ENCODE measurements at places on chromosomes 16 and 17.
A peak's percentile ranks its signal among the peaks of the same experiment; 100 is the strongest.

DNA sequence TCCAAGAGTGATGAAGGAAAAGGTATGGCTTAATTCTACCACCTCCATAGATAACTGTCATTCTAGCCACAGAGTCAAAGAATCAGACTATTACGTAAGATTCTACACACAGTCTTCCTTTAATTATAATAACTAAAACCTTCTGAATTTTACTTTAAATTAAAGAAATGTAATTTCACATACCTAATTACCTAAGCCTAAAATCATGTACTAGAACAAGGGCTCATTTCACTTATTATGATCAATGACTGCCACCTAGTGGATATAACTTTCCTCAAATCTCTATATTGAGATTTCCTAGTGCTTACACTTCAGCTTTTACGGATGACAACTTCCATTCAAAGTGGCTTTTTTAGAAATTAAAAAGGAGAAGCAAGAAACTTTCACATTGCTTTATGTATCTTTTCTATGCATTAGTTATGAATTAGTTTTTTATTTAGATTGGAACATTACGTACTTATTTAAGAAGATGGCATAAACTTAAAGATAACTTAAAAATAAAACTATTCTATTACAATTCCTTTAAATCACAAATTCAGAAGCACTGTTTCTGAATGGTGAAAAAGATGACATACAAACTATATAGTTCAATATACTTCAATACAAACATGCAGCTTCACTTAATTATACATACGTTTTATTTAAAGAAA, 18.2 kb upstream of the ABCA10 start:
- peak; percentile 22 for DNase-seq

GRCh38 chr17:33079201-33079600, 87.6 kb downstream of the SPACA3 start:
- DNase-seq = no peak

DNA sequence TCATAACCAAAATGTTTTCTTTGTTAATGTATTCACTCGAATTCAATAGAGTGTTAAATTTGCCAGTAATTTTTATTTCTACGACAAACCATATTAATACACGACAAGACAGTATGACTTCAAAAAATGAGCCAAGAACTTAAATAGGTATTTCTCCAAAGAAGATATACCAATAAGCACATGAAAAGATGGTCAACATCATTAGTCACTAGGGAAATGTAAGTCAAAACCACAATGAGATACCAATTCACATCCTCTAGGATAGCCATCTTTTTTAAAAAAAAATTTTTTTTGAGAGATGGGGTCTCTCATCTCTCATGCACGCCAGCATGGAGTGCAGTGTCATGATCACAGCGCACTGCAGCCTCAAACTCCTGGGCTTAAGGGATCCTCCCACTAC, 5.0 kb upstream of the MEIOC start:
- DNase-seq = no peak

GRCh38 chr16:10228779-10229178, 46.6 kb upstream of the GRIN2A start:
- no peak for DNase-seq

DNA sequence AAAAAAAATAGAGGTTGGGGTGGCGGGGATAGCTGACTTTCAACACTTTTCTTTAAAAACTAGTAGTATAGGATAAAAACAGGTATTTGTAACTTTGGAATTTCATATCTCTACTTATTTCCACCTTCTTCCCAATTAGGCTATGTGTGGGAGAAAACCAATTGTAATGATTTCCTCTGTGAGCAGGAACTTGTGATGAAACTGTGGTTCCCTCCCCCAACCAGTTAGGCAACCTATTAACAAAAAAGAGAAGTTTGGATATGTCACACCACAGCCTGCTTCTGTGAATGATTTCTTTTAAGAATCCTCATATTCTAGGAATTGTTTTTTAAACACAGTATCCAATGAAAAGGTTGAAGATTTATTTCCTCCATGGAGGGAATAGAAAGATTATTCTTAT, 1.9 kb downstream of the IGSF6 start:
- no peak for DNase-seq

GRCh38 chr17:62658136-62658920, 30.9 kb downstream of the MRC2 start:
- no peak for DNase-seq

DNA sequence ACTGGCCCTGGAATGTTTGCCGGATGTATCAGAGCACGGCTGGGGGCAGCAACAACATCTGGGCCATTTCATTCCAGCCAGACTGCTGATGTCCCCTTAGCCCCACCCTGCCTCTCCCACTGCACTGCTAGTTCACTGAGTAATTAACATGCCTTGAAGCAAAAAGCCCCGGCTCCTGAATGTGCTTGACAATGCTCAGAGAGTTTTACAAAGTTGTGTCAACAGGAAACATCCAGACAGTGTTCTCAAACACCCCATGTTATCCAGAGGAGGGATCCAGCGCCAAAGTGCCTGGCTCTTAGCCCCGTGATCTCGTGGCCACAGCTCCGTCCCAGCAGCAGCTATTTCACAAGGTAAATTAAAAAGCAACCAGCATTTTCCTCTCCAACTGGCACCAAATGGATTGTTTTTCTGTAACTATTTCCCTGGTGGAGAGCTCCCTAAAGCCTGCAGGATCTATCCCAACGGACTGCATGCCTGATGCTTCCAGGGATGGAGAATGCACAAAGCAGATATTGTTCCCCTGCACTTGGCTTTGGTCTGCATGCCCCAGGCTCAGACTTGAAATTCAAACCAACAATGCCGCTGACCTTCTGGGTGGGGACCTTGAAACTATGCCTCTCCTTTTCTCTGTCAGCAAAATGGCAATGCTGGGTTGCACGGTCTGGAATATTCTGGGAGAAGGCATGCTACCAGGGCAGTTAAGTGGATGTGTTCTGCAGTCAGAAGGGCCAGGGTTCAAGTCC, 115.6 kb upstream of the CDH5 start:
- DNase-seq = no peak

- DNase-seq = peak; percentile 57
These were observed 1.0 kb upstream of the SALL1 start for GRCh38 chr16:51151961-51152663.

DNA sequence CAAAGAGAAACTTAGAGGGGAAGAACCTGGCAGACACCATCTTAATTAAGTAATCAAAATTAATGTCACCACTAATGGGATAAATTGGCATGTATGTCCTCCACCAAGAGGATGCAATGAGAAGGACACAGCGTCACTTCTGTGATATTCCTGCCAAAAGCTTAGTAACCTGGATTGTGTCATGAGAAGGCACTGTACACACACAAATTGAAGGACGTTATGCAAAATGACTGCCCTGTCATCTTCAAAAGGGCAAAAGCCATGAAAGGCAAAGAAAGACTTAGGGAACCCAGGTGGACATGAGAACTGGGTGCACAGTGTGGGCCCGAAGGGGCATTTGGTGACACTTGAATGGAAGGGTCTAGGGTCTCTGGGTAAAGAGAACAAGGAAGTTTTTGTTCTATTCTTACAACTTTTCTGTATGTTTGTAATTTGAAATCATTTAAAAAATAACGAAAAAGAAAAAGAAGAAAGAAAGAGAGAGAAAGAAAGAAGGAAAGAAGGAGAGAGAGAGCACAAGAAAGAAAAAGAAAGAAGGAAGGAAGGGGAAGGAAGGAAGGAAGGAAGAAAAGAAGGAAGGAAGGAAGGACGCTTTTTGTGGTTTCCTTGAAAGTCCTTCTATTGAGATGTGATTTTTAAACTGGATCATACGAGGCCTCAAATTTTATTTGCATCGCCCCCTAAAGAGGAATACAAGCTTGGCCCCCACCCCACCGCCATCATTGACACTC, 4.0 kb upstream of the APOH start:
- DNase-seq = no peak
